ENCODE measurements at places on chromosomes 6 and 20.

DNA sequence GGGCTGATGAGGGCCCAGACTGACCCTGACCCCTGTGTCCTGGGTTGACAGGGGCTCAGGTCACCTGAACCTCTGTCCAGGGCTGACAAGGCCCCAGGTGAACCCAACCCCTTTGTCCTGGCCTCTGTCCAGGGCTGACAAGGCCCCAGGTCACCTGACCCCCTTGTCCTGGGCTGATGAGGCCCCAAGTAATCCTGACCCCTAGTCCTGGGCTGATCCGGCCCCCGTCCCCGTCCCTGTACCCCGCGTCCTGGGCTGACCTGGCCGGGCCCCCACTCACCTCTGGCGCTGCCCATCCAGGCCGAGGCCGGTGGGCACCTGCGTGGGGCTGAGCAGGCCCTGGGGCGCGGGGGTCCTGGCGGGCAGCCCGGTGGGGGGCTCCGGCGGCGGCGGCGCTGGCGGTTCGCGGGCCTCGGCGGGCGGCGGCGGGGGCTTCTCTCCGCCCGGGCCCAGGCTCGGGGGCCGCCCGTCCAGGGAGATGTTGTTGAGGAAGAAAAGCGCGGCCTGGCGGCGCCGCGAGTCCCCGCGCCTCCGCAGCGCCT, 379 bp downstream of the CABLES2 start:
- DNase-seq, result no peak

DNA sequence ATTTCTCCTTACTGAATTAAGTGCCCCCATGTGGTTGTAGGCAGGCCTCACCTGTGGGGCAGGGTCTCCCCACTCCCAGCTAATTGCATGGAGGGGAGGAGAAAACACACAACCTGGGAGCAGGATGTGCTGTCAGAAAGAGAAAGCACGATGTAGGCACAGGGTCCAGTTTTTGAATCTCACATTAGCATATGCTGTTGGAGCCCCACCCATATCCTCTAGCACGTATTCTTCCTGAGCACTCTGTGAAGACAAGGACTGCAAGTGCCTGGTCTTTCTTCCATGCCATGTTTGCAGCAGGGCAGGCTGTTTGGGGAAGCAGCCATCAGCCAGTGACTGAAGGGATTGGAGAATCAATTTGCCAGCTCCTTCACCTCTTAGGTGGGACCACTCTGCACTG, 108.2 kb downstream of the CFAP61 start:
- no peak for DNase-seq

GRCh38 chr20:57399587-57400155, 8.5 kb downstream of the RBM38 start:
- DNase-seq, result peak; percentile 76

DNA sequence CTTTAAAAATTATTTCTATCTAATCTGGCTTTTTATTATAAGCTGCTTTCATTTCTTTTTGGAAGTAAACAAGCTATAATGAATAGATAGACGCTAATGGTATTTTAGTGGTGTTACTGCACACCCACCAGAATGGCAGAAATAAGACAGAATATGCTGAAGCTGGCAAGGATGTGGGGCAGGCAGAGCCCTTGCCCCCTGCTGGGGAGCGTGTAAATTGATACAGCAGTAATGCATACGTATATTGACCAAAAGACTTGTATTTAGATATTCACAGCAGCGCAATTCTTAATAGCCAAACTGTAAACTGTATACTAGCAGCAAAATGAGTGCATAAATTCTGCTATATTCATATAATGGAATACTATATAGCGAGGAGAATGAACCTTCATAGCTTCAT, 35.3 kb downstream of the TMEM181 start:
- DNase-seq, result no peak

DNA sequence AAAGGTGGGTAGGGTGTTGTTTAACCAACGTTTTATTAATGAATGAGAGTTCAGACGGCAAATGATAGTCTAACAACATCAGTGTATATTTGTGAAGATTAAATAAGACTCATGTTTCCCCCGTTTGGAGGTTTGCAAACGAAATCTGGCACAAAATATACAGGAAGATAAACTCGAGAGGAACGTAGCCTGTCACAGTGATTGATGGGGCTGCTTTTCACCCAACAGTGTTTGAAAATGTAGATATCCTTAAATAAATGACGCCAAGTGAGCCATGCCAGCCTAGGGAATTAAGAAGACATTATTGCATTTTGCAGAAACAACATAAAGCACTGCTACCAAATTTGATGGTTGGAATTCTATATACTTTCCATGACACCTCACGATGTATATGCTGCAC, 696.5 kb upstream of the FLRT3 start:
- DNase-seq, result no peak

DNA sequence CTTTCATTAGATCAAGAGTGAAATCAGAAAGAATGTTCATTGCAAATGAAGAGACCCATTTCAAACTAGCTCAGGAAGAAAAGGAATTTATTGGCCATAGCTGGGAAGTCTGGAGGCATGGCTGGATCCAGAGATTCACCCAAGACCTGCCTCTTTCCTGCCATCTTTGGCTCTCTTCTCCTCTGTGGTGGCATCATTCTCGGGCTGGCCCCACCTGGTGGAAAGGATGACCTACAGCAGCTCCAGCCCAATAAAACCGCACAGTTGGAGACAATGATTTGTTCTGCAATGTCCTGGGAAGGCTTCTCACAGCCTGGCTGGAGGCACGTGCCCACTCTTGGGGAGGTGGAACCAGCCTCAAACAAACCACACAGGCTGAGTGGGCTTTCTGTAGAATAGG, 18.1 kb upstream of the FERMT1 start:
- no peak for DNase-seq

DNA sequence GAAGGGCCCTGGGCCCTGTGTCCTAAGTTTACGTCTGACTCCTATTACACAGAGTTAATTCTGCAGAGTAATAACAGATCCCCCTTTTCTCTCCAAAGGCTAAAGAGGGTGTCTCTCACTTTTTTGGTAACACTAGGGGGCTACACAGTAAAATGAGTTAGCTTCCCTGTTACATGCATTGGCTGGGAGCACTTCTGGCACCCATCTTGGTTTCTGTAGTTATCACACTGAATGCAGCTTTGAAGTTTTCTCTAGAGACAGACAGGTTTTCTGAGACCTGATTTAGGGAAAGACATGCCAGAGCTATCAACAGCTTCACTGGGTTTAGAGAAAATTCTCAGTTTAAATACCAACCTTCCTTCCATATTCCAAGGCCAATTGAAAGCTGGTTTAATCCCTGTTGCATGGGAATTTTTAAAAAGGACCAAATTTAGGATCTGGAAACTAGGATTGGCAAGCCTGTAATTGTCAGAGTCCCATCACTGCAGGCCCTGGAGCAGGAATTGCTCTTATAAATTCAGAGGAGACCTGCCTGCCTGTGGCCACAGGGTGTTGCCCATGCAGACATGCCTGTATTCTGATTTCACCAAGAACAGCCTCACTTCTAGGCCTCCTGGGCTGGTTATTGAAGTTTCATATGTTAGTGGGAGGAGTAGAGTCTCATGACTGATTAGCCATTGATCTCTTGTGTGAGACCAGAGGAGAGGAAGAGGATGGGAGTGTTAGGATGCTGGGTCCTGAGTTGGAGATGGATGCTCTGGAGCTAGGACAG, 29.4 kb downstream of the RNF8 start:
- DNase-seq, result no peak

- DNase-seq, result no peak
Observed at GRCh38 chr6:161128230-161128629, 136.7 kb downstream of the MAP3K4 start.

GRCh38 chr6:71011871-71012371, 55.1 kb upstream of the B3GAT2 start:
- no peak for DNase-seq

DNA sequence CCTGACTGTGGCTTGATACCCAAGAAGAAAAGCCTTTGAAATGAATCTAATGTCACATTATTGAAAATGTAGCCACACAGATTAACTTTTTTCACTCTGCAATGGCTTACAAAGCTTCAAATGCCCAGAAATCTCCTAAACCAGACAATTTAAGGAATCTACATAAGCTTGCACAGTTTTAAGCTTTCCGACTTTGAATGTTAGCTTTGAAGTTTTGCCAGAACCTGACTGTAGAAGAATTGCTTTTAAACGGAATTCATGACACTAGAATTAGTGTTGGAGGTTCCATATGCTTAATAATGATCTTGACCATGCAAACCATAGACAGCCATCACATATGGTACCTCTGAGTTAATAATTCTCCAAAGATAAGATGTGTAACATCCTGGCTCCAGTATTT, 798.5 kb upstream of the EPHA7 start:
- DNase-seq, result no peak

DNA sequence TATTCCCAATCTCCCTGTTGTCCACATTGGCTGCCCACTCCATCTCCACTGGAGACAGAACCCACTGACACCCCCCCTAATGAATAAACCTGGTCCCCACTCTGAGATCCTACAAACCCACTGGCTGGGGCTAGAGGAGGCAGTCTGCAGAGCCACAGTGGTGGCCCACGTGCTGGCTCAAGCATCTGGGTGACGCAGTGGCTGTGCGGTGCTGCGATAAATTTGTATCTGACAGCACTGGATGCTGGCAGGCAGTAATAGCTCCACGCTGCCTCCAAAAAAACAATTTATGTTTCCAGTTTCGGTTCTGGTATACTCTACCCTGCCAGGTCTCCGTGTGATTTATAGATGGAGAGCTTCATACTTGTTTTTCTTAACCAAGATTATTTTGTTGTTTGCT, 87.1 kb upstream of the SYNDIG1 start:
- no peak for DNase-seq

Data from activated T-cell treated with anti-CD3 and anti-CD28 coated beads, Interleukin-2, amount 50 U/mL, for 72 hours (primary cell).